Heart left ventricle (tissue), 16 donors: ENCODE measurements at places on chromosomes 16 and 17. TPM values are rescaled to one million over a fixed set of nuclear protein-coding genes. Genes with fewer than 3 reads are reported as not detected.

The CTF1 gene
- total RNA-seq, result 12.8 TPM

The KRT27 gene
- not detected for total RNA-seq

The DRC3 gene
- 0.64 TPM for total RNA-seq

- DNase-seq, result no peak
Measured at GRCh38 chr16:67186550-67186950, 2.8 kb upstream of the MATCAP1 start.

- DNase-seq, result no peak
Measured at GRCh38 chr17:46194393-46195216, 1.4 kb upstream of the KANSL1 start.

DNA sequence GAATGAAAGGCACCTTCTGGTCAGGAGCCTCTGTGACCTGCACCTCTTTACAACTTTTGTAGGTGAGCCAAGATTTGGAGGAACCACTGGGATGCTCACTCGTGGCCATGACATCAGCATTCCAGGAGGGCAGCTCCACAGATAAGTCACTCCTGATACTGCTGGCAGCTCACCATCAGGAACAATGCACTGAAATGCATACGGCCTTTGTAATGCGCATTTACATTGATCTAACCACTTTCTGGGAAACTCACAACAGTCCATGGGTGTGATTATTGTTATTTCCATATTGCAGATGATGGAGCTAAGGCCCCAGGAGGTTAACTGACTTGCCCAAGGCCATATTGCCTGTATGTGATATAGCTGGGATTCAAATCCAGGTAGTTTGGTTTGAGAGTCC lies 34.3 kb upstream of the PMFBP1 start:
- no peak for DNase-seq

- no peak for DNase-seq
Measured at GRCh38 chr16:50213939-50214519, 52.3 kb upstream of the ADCY7 start.

GRCh38 chr17:65183736-65184135 lies 46.6 kb downstream of the RGS9 start:
- no peak for DNase-seq

DNA sequence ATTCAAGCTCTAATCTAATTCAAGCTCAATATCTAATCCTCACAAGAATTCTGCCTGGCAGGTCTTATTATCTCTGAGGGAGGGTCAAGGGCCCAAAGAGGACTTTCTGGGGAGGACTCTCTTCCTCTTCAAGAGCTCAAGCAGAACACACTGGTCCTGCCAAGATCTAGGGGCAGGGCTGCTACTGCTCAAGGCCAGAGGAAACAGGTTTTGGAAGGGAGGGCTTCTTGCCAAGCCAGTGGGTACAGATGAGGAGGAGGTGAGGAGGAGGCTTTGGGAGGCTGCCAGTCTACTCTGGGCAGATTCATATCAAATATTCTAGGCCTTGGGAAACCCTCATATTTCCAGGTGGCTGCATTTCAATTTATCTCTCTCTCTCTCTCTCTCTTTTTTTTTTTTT lies 51.8 kb upstream of the IL34 start:
- DNase-seq, result peak; percentile 50

DNA sequence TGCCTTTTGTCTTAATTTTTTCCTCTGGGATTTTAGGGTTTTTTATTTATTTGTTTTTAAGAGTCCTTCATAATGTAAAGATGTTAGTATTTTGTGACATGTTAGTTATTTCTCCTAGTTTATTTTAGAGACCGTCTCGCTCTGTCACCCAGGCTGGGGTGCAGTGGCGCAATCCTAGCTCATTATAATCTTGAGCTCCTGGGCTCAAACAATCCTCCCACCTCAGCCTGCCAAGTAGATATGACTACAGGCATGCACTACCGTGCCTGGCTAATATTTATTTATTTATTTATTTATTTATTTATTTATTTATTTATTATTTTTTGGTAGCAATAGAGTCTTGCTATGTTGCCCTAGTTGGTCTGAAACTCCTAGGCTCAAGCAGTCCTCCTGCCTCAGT lies 37.4 kb upstream of the ARHGAP17 start:
- DNase-seq, result peak; percentile 58

- no peak for DNase-seq
Measured at GRCh38 chr16:84616515-84616914, 1.4 kb downstream of the COTL1 start.

- no peak for DNase-seq
Measured at GRCh38 chr17:34412534-34412933, 49.5 kb upstream of the CCL1 start.

DNA sequence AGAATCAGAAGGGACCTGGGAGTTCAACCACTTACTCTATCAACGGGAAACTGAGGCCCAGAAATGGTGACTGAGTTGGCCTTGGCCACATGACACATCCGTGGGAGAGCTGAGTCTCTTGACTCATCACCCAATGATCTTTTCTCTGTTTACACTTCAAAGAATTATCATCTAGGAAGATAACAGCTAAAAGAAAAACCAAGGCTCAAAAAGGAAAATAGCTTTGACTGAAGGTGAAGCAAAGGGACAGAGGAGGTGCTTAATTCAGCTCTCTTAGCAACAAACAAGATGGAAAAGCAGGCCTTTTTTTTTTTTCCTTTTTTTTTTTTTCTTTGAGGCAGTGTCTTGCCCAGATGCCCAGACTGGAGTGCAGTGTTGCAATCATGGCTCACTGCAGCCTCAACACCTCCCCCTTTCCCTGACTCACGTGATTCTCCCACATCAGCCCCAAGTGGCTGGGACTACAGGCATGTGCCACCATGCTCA lies 16.7 kb downstream of the ERCC4 start:
- DNase-seq, result no peak

DNA sequence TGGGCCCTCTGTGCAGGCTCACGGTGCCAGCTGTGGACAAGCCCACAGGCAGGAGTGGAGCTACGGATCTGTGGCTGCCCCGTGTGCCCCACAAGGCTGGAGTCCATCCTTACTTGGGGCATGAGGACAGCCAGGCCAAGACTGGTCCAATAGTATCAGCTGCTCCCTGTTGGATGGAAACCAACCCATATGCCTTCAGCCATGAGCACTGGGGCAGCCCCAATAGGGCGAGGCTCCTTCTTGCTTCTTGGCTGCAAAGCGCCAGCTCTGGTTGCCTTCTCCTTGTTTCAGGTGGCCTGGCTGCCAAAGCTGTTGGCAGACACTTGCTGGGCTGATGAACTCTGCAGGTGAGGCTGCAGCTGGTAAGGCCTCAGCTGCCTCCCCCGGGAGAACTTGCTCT lies 188.0 kb downstream of the ENGASE start:
- DNase-seq, result no peak

DNA sequence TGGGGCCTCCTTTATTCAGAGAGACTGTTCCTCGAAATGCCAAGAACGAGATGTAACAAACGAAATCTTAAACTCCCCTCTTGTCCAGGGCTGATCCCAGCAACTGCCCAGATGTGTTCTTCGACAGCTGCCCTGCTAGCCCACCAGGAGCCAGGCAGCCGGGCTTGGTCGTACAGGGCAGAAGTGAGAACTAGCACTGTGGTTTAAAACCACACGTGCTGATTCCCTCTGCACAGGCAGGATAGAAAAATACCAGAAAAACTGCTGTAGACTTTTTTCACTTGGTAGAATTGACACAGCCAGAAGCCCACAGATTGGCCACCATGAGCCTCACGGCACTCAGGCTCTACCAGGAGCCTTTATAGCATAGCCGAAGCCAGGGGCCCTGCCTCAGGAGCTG lies 33.1 kb downstream of the PLD6 start:
- no peak for DNase-seq

DNA sequence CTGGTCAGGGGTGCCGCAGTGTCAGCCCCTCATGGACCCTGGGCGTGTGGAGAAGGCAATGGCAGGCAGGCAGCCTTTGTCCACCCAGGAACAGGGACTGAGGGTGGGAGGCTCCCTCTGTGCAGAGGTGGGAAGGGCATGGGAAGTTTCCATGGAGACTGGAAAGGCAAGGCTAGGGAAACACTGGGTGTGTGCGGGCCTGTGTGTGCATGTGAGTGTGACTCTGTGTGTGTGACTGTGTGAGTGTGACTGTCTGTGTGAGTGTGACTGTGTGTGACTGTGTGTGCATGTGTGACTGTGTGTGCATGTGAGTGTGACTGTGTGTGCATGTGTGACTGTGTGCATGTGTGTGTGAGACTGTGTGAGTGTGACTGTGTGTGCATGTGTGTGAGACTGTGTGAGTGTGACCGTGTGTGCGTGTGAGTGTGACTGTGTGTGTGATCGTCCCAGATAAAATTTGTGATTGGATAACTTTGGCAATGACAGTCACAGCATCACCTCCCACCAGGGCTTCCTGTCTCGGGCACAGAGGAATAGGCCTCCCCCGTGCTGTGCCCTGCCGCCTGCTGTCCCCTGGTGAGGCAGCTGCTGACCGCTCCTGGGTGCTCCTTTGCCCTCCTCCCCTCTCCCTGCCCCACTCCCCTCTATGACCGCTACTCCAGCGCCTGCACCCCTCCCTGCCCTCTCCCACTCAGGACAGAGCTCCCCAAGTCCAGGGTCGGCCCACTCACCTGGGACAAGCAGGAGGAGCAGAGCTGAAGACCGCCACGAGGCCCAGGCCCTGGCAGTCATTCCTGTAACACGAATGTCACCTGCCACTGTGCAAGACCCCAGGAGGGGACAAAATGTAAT lies 698 bp downstream of the CD300C start:
- DNase-seq, result no peak

DNA sequence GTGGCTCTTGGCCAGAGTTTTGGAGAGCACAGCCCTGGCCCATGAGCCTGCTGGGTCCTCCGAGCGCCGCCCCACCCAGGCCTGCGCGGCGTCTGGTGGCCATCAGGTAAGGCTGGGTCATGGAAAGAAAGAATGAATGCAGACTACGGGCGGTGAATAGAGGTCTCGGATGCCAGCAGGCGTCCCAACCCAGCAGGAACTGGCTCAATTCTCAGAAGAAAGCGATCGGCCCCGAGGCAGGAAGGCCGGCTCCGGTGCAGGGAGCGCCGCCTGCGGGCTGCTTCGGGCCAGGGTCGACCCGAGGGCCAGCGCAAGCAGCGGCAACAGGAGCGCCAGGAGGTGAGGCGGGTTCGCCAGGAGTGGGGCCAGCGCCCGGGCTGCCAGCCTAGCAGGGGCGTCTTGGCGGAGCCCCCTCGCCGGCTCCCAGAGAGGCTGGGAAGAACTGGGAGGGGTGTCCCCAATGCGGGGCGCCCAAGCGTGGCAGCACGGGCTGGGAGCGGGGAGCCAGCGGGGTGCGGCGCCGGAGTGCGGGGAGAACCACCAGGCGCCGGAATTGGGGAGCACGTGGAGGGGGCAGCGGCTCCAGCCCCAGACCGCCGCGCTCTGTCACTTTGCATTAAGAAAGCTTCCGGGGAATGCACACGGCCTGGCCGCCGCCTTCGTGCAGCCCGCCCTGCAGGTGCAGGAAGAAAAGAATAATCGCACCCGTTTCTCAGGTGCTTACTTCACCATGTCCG lies 7.1 kb upstream of the TMC5 start:
- DNase-seq, result no peak

DNA sequence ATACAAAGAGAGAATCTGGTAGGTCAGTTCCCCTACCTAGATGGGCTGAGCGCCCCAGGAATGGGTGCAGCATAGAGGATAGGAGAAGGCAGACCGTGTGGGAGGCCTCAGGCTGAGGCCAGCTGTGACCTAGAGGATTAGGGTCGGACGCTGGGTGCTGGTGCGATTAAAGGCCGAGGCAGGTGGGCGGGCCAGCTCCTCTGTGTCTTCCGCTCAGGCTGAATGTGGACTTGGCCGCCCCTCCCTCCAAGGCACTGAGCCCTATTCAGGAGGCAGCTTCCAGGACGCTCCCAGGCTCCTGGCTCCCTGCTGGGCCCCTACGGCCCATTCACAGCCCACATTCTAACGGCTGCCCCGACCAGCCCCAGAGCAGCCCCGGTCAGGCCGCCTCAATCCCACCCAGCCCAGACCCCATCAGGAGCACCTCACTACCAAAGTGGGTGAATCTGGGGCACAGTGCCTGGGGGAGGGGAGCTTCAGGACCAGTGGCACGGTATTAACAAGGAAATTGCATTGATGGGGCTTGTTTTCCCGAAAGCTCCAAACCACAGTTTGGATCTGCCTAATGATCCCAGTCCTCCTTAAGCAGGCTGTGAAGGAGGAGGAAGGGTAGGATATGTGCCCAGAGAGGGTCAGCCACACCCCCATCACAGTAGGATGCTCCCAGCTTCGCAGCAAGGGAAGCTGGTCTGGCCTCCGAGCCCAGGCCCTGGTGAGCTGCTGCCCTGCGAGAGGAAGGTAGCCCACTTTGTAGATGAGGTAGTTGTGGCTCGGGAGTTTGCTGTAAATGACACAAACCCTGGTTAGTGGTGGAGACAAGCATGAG lies 14.5 kb downstream of the RHBDL3 start:
- no peak for DNase-seq

GRCh38 chr16:56234737-56235136 lies 43.4 kb downstream of the GNAO1 start:
- no peak for DNase-seq

DNA sequence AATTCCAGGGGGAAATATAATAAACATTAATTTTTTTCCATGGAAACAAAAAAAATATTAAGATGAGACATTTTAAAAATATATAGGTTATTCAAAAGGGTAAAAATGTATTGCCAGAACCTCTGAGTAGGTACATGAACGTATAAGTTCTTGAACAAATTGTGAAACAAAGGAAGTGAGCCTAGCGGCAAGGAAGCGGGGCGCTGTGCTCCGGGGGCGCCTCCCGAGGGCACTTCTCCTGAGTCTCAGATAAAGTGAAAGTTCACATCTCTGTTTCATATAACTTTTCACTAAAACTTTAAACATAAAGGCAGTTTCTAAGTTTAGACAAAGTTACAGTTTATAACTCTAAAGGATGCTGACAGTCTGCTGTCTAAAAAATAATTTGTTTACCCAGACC lies 52.3 kb downstream of the TNRC6C start:
- DNase-seq, result no peak

DNA sequence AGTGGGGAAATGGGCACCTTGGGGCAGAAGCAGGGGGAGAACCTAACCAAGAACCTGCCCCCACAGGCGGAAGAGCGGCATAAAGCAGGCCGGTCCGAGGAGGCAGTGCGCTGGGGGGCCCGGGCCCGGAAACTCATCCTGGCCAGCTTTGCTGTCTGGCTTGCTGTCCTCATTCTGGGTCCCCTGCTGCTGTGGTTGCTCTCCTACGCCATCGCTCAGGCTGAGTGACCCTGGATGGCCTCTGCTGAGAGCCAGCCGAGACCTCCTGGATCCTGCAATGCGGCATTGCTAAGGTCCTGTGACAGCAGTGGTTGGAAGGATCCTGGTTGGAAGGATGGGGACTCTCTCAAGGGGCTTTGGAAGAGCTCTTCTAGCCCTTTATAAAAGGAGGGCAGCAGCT lies 4.5 kb upstream of the PHKG2 start:
- DNase-seq, result no peak

- DNase-seq, result no peak
Measured at GRCh38 chr17:44971776-44972483, 3.8 kb upstream of the C1QL1 start.
